B cell (primary cell): ENCODE measurements at places on chromosomes 5 and 9.

DNA sequence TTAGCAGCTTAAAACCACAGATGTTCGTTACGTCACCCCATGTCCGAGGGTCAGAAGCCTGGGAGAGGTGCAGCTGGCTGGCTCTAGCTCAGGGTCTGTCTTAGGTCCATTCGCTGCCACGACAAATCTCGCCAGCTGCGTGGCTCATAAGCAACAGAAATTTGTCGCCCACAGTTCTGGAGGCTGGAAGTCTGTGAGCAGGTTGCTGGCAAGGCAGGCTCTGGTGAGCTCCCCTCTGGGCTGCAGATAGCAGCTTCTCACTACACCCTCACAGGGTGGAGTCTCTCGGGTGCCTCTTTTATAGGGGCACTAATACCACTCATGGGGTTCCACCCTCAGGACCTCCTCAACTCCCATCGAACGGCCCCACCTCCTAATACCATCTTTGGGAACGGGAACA is 40.1 kb upstream of the FCN2 start:
- DNase-seq = no peak

GRCh38 chr5:135916638-135917263 is 21.1 kb upstream of the IL9 start:
- DNase-seq = no peak

DNA sequence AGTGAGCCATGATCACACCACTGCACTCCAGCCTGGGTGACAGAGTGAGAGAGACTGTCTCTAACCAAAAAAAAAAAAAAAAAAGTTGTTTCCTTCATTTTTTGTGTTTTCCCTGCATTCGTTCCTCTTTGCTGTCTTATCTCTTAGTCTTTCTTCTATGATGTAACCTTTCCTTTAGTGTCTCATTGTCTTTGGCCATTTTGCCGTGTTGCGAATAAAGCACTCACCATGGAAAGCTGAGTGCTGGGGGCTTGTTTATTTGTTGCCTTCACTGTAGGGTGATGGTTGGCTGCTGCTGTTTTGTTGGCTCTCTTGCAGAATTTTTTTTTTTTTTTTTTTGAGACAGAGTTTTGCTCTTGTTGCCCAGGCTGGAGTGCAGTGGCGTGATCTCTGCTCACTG is 7.7 kb downstream of the EHMT1 start:
- DNase-seq = no peak

- no peak for DNase-seq
Observed at GRCh38 chr5:95799191-95799835, 23.2 kb downstream of the GLRX start.

DNA sequence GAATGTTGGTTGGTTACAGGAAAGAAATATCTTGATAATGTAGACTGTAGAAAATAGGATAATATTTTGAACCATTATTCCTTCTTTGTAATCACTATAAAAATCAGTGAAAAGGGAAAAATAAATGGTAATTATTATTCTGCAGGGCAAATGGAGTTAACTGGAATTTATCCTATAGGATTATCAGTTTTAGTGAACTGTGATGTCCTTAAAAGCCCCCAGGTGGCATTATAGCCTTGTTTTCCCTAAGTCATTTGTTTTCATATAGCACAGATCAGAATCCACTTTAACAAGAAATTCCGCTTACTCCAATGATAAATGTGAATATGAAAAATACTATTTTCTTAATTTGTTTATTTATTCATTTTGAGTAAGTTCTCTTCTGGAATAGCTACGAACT is 26.2 kb upstream of the WDR41 start:
- DNase-seq = no peak

- no peak for DNase-seq
Observed at GRCh38 chr5:136598802-136599404, 233.6 kb upstream of the TRPC7 start.

DNA sequence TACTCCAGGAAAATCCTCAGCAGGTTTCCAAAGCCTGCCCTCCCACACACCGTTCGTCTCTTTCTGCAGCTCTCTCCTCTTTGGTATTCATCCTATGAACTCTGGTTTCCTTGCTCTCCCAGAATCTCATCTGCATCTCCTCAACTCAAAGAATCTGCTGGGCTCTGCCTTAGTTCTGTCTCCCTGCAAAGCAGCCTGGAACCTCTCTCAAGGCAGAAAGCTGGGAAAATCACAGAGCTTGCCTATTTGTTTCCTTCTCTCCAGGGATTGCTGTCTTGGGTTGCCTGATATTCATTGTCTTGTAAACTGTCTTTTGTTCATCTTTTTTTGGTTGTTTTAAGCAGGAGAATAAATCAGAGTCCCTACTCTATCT is 5.3 kb upstream of the ERAP2 start:
- no peak for DNase-seq

DNA sequence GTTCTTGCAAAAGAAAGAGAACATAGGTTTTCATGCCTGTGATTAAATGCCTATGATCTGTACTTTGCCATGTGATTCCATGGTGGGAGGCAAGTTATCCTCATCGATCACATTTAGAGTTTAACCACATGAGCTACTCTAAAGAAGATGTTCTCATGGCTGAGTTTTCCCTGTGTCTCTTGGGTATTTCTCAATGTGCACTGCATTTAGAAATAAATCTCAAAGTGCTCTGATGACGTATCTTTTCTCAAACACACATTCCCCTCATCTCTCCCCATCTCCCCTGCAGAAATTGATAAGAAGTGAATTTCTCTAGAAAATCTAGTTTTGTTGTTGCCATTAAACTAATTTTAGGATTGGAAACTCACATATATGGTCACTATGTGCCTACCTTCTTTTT is 282.2 kb downstream of the SEMA5A start:
- no peak for DNase-seq

DNA sequence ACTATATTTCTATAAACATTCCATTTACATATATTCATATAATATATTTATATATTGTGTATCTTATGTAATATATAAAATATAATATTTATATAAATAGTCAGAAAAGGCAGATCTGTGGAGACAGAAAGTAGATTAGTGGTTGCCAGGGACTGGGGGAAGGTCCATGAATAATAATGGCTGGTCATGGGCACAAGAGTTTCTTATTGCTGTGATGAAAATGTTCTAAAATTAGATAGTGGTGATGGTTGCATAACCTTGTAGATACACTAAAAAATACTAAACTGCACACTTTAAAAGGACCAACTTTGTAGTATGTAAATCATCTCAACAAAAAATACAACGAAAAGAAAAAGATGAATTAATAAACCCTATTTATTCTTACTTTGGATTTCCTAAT is 47.3 kb downstream of the NUP155 start:
- no peak for DNase-seq

GRCh38 chr5:174355208-174355612 is 309.7 kb downstream of the NSG2 start:
- no peak for DNase-seq

- DNase-seq = no peak
Observed at GRCh38 chr5:95843733-95844223, 21.3 kb upstream of the GLRX start.

DNA sequence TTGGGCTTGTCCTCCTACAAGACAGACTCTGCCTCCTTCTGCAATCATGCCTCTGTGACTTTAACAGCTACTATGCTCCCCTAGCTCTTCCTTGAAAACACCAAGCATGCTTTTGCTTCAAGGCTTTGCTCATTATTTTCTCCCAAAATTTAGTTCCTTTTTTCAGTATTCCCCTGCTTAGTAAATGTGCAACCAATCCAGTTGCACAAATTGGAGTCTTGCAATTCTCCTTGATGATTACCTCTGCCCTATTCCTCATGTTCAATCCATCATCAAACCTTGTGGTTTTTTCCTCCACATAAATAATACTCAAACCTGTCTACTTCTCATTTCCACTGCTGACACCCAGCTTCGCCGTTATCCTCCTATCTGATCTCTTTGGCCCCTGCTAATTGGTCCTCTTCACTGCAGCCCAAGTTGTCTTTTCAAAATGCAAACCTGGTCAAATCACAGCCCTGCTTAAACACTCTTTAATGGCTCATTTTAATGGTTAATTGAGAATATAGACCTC is 296.3 kb downstream of the CWC27 start:
- DNase-seq = no peak

DNA sequence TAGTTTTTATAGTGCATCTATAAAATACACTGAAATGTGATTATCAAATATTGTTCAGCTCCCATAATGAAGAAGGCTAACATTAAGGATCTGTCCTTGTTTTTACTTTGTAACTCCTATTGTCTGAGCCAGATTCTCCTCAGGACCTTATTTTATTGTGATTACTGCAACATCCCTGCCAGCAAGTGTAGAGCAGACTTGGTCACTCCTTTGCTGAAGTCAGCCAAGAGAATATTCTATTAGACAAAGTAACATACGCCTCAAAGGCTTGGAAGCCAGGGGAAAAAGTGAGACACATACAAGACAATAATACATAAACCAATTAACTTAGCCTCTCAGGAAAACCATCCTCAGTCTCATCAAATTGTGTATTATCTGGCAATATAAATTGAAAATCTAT is 269.6 kb downstream of the ARL15 start:
- DNase-seq = no peak

- no peak for DNase-seq
Observed at GRCh38 chr5:102971676-102972293, 148.2 kb downstream of the GIN1 start.

DNA sequence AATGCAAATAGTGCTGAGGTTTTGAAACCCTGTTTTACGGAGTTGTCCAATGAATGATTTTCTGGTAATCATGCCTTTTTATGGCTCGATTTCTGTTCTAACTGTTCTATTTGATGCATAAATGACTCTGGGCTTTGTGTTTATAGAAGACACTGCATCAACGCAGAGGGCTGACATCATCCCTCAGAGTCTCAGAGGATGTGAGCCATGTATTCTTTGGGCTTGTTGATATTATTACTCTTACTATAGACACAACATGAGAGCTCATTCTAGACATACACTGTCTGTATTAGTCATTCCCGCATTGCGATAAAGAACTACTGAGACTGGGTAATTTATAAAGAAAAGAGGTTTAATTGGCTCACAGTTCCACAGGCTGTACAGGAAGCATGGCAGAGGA is 31.6 kb downstream of the CDH6 start:
- DNase-seq = no peak

DNA sequence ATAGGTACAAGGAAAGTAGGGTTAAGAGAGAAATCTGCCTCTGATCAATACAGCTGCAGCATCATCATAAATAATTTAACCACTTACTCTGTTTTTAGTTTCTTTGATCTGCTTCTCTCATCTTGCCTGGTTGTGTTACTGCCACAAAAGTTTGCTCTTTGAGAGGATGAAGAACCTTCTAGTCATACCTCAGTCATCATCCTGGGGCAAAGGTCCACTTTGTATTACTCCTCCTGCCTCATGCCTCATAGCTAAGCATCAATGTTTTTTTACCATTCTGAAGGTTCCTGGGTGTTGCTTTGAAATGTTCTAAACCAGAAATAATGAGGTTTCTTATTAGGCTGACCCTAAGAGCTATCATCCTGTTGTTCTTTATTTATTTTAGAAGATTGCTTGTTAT is 17.1 kb upstream of the TRIM36 start:
- DNase-seq = no peak

DNA sequence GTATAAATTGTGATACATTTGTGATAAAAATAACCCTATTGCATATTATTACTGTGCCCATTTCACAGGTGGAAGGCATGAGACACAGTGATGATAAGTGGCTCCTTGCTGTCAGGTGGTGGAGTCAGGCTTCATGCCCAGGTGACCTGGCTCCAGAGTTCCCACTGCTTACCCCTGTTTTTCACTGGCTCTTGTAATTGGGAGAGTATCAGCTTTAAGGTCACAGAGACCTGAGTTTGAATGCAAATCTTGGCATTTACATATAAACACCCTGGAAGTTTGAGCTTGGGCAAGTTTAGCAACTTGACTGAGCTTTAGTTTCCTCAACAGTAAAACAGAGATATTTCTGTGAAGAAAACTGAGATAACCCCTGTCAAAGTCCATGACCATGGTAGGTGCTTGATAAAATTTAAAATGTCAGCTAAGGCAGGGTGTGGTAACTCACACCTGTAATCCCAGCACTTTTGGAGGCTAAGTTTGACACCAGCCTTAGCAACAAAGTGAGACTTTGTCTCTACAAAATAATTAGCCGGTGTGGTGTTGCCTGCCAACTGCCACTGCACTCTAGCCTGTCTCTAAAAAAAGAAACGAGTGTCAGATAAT is 29.2 kb downstream of the MAT2B start:
- no peak for DNase-seq

GRCh38 chr9:20940447-20941173 is 90.8 kb downstream of the HACD4 start:
- no peak for DNase-seq

DNA sequence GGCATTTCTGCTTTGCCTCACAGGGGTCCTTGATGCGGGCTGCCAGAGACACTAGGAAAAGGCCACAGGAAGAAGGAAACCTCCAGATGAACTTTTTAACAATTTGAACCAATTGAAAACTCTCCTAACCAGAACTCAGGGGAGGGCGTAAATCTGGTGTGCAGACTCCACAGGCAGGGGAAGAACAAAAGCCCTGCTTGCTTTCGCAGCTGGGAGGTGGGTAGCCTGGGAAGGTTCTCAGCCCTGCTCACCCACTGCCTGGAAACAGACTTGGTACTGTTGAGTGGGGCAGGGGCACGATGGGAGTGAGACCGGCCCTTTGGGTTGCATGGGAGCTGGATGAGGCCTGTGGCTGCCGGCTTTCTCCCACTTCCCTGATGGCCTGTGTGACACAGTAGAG is 237.8 kb upstream of the TLE4 start:
- DNase-seq = no peak

GRCh38 chr5:157610990-157611389 is 35.4 kb upstream of the ADAM19 start:
- DNase-seq = no peak

- DNase-seq = no peak
Observed at GRCh38 chr5:142737179-142737578, 33.0 kb upstream of the ARHGAP26 start.

- DNase-seq = no peak
Observed at GRCh38 chr5:59143926-59144333, 561.1 kb downstream of the RAB3C start.

DNA sequence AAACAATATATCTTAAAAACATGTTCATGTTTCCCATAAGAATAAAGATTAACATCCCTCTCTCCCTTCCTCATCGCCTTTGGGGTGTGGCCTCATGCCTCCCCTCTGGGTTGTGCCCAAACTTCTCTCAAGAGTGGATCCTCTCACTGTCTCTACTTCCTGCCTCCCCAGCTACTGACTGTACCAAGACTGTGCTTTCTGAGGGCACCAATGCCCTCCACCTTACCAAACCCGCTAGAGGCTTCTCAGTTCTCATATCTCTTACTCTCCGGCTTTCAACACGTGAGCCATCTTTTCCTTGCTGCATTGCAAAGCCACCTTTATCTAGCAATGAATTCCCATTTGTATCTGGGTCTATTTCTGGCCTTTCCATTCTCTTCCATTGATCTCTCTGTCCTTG is 34.4 kb upstream of the KCNIP1 start:
- no peak for DNase-seq

- no peak for DNase-seq
Observed at GRCh38 chr5:124153588-124153987, 592.9 kb downstream of the ZNF608 start.
